Daoy (cell line): ENCODE measurements at places on chromosomes 4 and X. TPM values are rescaled to one million over a fixed set of nuclear protein-coding genes. Genes with fewer than 3 reads are reported as not detected.

DNA sequence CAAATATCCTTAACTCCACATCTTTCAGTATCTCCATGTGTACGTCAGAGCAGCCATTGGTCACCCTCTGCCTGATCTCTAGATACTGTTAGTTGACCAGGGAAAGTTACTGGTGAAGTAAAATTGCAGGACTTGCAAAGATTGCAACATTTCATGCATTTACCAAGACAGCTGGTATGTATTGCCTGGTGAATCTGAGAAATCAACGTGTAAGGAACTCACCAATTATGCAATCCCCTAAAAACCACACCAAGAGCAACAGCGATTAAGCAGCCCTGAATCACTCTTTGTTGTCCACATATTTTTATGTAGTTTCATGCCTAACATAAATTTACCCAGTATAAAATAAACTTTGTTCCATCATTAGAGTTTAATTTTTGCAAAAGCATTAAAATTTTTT, 271.2 kb downstream of the NLGN4X start:
- DNase-seq: no peak

GRCh38 chr4:105462576-105462975, 11.3 kb downstream of the PPA2 start:
- no peak for DNase-seq

DNA sequence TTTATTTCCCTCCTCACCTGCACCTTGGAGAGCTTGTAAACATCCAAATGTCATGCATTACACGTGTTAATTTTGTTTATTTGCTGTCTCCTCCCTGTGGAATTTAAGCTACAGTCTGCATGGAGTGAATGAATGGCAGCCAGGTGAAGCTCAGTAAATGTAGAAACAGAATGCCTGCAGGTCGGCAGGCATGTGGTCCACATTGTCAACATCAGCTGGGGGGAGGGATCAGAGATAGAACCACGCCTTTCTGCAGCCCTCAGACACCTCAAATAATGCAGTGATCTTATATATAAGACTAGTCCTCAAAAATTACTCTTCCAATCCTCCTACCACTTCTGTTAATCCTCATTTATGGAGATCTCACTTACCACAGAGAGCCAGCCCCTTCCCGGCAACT, 131.2 kb upstream of the KIT start:
- no peak for DNase-seq

APOOL gene
- 10.4 and 11.1 TPM in 2 replicates for total RNA-seq

DNA sequence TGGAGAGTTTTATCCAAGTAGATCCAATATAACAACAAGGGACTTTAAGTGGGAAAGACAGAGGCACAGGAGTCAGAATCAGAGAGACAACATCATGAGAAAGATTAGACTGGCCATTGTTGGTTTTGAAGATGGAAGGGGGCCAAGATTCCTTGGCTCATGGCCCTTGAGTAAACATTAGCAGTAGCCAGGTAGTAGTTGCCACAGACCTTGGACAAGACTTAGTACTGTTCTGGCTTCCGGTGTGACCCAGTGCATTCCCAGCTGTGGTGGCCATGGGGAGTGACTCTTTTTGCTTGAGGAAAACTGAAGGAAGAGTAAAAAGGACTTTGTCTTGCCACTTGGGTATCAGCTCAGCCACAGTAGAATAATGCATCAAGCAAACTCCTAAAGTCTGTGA, 462.2 kb upstream of the CPXCR1 start:
- no peak for DNase-seq

GRCh38 chrX:26286836-26287235, 70.9 kb downstream of the MAGEB5 start:
- no peak for DNase-seq

GRCh38 chr4:91282217-91282616, 1021.5 kb upstream of the GRID2 start:
- DNase-seq: no peak

DNA sequence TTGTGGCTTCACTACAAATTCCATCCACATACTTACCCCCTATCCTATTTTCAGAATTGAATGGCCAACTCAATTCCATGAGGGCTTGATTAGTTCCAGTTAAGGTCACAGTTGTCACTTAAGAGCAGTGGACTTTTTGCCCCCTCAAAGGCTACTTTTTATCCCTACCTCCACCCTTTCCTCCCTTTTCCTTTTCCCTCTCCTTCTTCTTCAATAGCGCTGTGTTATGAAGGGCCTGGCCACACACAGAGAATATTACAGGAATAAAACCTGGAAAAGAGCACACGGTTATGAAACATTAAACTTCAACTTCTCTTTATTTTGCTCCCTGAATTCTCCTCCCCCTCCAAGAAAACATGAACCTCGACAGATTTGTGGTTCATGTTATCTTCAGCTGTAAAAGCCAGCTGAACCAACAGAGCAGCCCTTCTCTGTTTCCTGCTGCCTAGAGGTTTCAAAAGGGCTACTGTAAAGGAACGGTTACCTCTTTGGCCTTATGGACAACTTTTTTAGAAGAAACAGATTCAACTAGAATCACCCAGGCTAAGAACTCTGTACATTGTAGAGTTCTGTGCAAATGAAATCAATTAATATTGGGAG, 87.0 kb upstream of the RPL34 start:
- DNase-seq: no peak

SLIT2 gene
- 0.29 and 0.39 TPM in 2 replicates for total RNA-seq

DNA sequence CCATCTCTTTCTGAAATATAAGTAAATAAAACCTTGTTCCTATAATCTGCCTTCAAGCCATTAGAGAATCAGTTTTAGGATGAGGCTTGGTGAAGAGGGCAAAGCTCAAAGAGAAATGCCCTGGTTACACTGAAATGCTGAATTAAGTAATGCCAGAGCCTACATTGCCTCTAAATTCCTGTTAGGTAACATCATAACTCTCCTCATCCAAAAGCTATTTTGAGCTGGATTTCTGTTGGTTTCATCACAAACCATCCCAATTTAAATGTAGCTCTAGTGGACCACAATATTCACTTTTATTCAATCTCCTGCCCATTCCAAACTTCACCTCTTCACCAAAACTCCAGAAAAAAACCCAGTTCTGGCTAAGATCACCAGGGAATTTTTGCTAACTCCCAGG, 1319.7 kb upstream of the TENM3 start:
- DNase-seq: peak; percentile 12

MAGEA1 gene
- 2.7 and 3.3 TPM in 2 replicates for total RNA-seq

SMIM31 gene
- not detected in 2 replicates for total RNA-seq

FAM184B gene
- total RNA-seq: 0.03 and 0.29 TPM in 2 replicates

SUPT20HL1 gene
- not detected in 2 replicates for total RNA-seq

GRCh38 chr4:168887809-168888208, 122.2 kb downstream of the CBR4 start:
- no peak for DNase-seq

DNA sequence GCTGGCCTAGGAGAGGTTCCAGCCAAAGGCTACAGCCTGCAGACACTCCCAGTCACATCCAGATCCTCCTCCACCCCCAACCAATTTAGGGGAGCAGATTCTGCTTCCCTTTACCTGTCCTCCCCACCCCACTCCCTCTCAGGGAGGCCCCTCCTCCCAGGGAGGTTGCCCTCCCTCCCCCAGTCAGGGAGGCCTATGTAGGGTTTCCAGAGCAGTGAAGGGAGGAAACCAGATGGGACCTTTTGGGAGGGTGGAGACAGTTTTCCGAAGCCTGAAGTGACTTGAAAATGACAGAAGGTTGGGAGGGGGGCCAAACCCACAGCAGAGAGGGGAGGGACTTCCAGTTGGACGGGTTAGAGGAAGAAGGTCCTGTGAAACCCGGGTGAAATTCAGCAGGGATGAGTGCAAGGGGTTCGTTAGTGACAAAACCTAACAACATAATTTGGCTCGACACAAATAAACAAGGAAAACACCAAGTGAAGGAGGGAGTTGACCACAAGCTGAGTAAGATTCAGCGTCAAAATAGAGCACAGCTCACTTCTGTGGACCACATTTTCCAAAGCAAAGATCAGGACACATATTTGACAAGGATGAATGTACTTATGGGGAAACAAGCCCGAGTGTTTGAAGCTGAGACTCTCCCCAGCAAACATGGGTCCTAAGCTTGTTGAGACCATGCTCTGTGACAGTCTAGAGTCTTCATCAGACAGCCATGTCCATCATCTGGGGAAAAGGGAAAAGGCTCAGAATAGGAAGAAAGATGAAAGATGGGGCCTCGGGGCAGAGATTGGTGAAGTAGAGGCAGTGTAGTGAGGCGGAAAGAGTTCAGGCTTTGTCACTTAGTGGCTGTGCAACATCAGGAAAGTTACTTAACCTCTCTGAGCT, 46.4 kb downstream of the PRPS1 start:
- DNase-seq: peak; percentile 27

- DNase-seq: no peak
Observed at GRCh38 chr4:113764720-113765264, 3.3 kb upstream of the CAMK2D start.

GRCh38 chrX:154531626-154532025, 15.0 kb downstream of the G6PD start:
- DNase-seq: no peak

HPRT1 gene
- 13.9 and 21.7 TPM in 2 replicates for total RNA-seq

EDA gene
- total RNA-seq: 1.2 TPM in 2 replicates

DNA sequence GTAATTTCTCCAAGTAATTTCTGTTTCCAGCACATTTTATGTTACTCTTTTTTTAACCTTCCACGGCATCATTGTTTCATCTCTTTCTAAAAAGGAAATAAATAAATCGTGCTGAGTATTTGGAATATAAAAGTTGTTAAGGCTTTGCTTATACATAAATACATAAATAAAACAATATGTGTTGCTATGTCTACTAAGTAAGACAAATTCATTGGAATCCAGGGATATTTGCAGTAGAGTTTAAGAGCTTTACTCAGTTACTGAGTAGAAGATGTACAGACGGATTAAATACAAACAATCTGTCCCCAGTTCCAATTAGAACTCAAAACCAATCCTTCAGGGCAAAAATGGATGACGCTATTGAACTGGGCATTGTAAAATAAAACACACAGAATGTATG, 1.4 kb downstream of the ARHGAP24 start:
- DNase-seq: no peak

DNA sequence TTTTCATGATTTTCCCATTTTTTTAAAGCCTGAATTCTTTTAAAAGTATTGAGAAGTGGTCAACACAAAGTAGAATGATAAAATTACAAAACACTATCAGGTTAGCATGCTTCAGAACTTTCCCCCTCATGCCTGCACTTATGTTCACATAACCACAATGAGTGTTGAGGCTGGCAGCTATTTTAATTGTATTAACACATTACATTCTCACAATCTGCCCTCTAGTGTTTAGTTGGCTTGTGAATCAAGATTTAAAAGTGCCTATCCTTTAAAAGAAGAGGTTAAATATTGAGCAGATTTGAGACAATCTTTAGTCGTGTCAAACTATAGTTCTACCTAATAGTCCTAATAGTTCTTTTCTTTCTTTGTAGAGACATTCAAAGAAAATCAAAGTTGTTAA, 93.6 kb upstream of the NAP1L5 start:
- DNase-seq: peak; percentile 6

DNA sequence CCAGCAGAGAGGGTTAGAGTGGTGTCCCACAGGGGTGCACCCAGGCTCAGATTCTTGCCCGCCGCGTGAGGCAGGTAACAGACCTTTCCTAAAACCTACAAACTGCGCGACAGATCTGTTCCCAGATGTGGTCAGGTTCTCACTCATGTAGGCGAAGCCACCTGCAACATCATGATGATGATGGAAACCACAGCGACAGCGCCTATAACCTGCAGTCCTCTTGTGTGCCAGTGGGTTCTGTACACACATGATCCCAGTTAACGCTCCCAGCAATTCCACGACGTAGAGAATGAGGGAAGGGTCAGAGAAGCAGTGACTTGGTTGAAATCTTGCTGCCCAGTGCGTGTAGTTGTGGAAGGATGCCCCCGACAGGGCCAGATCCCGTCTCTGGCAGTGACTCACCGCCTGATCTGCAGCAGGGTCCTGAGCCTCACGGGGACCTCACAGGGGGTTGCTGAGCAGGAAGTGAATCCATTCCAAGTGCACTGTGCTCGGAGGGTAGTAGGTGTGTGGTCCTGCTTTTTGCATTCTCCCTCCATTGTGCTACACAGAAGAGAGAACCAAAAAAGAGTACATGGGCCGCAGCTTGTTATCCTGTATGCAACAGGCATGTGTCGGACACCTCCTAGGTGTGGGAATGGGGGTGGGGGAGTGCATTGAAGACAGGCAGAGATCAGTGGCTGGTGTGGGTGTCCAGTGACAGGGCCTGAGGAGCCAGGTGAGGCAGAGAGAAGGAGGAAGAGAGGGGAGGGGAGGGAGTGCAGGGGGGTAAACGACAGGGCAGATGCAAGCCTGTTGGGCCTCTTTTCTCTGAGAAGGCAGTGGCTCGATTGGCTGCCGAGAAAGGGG, 66.6 kb downstream of the MTMR1 start:
- DNase-seq: no peak

DNA sequence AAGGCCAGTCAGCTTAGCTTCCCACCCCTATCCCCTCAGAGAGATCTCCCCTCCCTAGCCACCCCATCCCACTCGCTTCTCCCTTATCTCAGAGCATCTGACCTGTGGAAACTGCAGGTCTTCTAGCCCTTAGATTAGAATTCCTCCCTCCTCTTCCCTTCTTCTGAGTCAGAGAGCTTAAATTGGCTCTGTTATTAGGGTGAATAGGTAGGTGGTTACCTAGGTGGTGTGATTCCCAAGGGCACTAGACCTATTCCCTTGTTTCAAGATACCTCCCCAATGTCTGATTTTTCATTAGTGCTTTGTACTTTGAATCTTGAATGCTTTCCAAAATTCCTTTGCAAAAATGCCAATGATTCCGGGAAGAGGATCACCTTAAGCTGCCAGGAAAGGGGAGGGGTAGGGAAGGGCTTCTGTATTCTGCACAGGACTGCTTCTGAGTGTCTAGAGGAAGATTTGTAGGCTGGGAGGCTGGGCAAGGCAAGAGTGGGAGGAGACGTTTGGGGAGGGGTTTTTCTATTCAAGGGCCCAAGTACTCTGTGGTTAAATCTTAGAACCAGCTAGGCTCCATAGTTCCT, 24.5 kb upstream of the MSN start:
- peak; percentile 21 for DNase-seq

DNA sequence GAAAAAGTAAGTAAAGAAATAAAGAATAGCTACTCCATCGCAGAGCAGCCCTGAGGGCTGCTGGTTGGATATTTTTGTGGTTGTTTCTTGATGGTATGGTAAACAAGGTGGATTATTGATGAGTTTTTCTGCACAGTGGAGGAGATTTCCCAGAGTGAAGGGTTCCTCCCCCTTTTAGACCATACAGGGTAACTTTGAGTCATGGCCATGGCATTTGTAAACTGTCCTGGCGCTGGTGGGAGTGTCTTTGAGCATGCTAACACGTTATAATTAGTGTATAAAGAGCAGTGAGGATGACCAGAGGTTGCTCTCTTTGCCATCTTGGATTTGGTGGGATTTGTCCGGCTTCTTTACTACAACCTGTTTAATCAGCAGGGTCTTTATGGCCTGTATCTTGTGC, 128.2 kb downstream of the ASMT start:
- no peak for DNase-seq

GRCh38 chr4:2932951-2933565, 30.1 kb downstream of the NOP14 start:
- DNase-seq: no peak

- DNase-seq: no peak
Observed at GRCh38 chr4:161907590-161907955, 256.2 kb downstream of the FSTL5 start.

GRCh38 chrX:41686788-41687187, 2.0 kb upstream of the GPR34 start:
- DNase-seq: no peak

GRCh38 chrX:53717205-53717604, 30.7 kb upstream of the HUWE1 start:
- no peak for DNase-seq
